ENCODE measurements at places on chromosomes 1 and 21.
A peak's percentile ranks its signal among the peaks of the same experiment; 100 is the strongest.

DNA sequence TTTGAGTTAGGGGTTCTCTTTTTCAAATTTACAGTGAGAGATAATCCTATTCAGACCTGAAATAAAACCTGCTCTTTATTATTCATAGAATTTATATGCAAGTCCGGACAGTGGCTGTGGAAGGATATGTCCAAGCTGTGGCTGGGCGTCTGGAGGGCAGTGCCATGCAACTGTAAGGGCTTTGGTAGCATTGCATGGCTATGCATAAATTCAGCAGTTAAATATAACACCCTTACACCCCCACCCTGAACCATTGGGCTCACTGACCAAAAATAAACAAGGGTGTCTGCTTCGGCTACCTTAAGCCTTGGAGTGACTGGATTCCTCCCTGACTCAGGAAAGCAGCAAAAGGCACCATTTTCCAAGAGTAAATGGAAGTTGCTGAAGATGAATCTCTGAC lies 5.4 kb downstream of the CHTOP start:
- DNase-seq: no peak

DNA sequence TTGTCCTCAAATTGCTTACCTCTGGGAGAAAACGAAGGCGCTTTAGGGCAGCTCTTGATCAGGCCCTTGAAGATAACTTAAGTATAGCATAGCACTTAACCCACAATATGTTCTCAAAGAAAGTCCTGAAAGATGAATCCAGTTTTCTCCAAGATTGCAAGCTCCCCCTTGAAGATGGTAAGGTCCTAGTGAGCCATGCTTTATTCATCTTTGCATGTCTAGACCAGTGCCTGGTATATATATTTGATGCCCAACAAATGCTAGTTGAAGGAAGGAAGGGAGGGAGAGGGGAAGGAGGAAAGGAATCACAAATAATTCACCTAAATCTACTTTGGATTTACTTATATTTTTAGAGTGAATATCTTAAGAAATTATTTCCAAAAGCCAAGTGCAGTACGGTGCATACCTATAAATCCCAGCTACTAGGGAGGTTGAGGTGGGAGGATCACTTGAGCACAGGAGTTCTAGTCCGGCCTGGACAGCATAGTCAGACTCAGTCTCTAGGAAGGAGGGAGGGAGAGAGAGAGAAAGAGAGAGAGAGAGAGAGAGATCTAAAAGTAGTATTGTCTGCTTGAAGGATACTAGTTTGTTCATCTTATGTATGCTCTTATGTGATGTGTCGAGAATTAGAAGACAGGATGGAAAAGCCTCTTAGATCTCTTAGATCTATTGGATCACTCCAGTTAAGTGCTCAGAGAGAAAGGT lies 25.0 kb downstream of the PBX1 start:
- DNase-seq: no peak

DNA sequence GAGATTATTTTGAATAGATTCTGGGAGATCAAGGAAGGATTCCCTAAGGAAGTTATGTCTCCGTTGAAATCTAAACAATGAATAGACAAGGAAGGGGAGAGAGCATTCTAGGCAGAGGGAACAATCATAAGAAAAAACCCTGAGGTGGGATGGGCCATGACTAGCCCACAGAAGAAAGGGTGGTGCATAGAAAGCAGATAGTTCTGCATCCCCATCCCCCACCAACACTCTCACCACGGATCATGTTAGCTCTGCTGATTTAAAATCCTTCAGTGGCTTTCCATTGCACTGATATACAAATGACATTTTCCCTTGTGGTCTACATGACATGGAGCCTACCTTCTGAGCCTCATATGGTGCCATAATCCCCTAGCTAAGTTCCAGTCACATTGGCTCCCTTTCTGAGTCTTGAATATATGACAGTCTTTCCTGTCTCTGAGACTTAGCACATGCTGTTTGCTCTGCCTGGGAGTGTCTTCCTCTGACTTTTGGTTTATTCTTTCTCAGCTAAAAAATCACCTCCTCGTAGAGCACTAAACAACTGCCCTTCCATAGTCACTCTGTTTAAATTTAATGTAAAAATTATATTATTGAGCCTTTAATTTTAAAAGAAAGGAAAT lies 15.2 kb downstream of the SCMH1 start:
- no peak for DNase-seq

- no peak for DNase-seq
Observed at GRCh38 chr1:246786606-246787238, 62.5 kb downstream of the SCCPDH start.

- no peak for DNase-seq
Observed at GRCh38 chr21:43948740-43949498, 63.2 kb upstream of the TRAPPC10 start.

DNA sequence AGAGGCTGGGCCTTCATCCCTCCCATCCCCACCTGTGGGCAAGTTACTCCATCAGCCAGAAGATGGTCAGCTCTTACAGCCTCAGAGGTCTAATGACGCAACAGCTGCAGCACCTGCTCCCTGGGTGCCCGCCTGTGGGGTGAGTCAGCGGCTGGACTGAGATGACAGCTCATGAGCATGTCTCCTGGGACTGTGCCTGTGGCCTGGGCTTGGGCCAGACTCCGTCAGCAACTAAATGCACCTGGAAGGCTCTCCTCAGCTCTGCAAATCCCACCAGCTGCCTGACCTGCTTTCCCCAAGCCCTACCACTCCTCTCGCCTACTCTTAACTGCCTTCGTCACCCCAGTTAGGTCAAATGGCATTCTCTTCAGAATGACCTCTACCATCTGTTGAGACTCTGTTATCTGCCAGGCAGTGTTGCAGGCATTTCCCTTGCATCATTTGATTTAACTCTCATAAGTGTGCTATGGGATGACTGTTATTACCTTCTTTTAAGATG lies 47.7 kb downstream of the ETS2 start:
- DNase-seq: peak; percentile 37

GRCh38 chr1:172513479-172513878 lies 19.5 kb upstream of the SUCO start:
- no peak for DNase-seq

DNA sequence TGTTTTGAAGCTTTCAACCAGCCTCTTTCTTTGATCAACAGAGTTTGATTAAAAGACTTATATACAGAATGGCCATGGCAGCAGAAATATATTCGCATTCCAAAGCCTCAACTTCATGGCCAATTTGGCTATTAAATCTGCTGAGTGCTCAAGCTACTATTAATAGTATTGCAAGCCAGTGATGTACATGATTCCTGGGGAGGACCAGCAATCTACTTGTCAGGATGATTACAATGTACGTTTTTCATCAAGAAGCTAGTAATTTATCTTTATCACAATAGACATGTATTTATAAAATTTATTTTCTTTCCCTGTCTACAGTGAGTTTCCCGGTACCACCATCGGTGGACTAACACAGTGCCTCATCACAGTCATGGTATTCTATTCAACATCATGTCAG lies 515.5 kb downstream of the AMY1C start:
- no peak for DNase-seq

DNA sequence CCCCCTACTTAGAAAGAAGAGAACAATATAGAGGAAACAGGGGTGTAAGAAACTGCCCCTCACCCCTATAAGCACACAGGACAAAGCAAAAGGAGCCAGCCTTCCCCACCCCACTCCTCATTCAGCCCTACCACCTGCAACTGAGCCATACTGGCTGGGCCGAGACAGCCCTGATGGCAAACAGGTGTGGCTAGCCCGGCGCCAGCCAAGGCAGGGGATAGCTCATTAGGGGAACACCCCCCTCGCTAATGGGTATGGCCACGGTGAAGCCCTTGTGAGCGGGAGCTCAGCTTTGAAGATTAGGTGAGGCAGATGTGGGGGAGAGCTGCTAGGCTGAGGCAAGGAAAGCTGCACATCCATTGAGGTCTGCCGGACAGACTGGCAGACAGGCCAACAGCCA lies 65.5 kb downstream of the ERI3 start:
- no peak for DNase-seq
